ENCODE measurements at places on chromosomes 3 and 15.

DNA sequence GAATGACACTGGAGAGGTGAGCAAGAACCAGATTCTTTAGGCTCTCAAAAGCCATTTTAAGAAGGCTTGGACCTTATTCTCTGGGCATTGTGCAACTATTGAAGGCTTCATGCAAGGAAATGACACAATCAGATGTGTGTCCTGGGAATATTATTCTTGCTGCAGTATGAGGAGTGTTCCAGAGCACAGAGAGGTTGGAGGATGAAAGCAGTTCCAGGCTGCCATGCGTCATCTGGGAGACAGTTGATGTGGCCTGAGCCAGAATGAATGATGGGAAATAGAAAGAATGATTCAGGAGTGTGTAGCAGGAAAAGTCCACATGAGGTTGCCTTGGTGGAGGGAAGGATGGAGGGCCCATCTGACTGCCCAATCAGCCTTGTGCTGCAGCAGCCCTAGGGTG is 123.1 kb downstream of the CHCHD6 start:
- DNase-seq, result no peak

DNA sequence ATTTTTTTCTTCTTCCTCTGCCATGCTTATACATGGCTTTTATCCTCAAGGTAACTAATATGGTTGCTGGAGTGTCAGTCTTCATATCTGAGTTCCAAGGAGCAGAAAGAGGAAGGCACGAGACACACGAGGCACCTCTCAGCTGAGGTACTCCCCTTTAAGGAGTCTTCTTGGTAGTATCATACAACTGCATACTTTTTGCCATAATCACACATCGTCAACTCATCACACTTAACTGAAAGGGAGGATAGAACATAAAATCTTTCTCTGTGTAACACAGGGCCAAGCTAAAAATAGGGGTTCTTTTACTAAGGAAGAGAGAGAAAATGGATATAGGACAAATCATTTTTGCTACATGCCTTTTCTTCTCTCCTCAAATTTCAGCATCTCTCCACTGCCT is 104.2 kb downstream of the OXSM start:
- DNase-seq, result no peak

GRCh38 chr3:183275418-183275817 is 22.4 kb downstream of the B3GNT5 start:
- DNase-seq, result no peak

GRCh38 chr3:38227989-38228388 is 37.6 kb upstream of the SLC22A13 start:
- no peak for DNase-seq

DNA sequence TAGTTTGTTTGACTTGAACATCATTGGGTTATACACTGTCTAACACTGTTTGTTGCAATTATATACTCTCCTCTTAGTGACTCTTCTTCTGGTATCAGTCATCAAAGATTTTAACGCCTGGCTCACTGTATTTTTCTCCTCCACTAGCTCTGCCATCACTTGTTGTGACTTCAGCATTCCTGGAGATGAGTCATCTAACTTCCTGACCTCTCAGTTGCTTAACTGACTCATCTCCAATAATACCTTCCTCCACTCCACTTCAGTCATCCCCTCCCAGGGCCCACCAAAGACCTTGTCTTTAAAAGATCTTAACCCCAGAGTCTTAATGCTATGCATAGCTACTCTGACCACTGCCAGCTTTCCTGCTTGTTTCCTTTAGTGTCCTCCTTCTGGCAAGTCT is 28.6 kb upstream of the CLSTN2 start:
- DNase-seq, result peak; percentile 80

GRCh38 chr15:94125156-94125555 is 106.2 kb upstream of the MCTP2 start:
- no peak for DNase-seq

DNA sequence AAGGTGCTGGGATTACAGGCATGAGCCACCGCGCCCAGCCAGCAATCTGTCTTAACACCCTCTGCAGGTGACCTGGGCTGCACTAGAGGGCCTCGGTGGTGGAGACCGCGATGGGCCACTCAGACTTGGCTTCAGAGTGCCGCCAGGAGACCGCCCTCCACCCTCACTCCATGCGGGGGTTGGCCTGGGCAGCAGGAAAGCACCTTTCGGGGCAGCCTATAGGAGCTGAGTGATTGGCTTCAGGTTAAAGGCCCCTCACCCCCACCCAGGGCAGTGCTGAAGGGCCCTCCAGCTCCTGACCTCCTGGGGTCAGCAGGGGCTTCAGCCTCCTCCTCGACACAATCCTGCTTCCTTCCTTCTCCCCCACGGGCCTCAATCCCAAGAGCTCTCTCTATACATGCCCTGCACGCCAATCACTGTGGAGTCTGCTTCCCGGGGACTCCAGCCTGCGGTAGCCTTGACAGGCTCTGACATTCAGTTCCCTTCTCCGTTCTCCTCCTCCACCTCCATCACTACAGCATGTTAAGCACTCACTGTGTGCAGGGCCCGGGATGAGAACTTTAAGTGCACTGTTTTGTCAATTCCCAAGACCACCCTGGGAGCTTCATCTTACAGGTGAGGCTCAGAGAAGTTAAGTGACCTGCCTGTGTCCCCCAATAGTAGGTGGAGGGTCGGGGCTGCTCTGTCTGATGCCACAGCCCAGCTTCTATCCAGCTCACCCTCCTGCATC is 225.3 kb downstream of the XXYLT1 start:
- no peak for DNase-seq

DNA sequence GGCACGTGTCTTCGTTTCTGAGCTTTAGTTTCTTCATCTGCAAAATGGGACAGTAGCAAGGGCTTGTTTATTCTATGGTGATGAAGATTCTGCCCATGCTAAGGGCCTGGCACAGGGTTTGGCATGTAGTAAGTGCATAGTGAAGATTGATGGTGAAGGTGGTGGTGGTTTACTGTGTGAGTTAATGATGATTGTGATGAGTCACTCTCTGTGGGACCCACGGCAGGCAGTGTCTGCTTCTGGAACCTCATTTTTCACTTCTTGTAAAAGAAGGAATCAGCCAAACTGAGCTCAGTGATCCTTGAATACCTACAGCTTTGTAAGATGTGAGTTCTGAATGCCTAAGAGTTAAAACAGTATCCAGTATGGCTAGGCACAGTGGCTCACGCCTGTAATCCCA is 86.2 kb upstream of the LRTM1 start:
- DNase-seq, result no peak

DNA sequence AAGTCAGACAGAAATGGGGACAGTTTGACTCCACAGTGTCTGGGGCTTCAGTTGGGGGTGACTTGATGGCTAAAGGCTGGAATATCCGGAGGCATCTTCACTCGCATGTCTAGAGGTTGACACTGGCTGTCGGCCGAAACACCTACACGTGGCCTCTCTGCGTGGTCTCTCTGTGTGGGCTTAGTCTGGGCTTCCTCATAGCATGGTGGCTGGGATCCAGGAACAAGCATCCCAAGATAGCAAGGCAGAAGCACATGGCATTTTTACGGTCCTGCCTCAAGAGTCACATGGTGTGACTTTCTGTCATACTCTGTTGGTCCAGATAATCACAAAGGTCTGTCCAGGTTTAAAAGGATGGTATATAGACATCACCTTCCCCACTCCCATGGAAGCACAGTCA is 34.5 kb downstream of the MAGI1 start:
- DNase-seq, result no peak

DNA sequence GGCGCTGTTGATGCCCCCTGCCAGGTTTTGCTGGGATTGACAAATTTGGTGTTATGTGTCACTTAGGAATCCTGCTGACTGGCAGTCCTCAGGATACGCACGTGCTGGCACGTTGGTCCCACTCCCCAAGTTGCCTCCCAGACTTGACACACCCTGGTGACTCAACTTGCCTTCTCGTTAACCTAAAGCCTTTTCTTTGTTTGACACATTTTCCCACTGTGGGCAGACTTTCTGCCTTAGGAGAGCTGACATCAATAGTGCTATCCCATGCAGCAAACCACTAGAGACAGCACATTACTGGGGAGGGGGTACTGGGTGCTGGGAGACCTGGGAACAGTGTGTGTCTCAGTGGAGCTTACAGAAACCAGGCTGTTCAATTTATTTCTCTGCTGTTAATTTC is 104.3 kb downstream of the OXNAD1 start:
- no peak for DNase-seq

- peak; percentile 72 for DNase-seq
These were observed 45.2 kb upstream of the RASA2 start for GRCh38 chr3:141441381-141442364.

DNA sequence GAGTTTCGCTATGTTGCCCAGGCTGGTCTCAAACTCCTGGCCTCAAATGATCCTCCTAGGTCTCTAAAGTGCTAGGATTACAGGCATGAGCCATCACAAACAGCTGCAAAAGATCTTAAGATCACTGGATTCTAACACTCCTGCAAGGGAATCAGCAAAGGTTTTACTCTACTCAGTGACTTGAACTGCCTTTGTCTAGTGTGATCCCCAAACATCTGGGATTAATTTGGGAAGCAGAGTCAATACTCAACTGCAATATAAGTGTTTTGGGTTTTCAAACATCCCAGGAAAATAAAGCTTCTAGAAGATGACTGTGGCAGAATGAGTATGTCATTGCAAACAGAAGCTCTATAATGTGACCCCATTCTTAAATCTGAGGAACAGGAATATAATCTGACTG is 7.2 kb downstream of the SPG21 start:
- DNase-seq, result no peak

DNA sequence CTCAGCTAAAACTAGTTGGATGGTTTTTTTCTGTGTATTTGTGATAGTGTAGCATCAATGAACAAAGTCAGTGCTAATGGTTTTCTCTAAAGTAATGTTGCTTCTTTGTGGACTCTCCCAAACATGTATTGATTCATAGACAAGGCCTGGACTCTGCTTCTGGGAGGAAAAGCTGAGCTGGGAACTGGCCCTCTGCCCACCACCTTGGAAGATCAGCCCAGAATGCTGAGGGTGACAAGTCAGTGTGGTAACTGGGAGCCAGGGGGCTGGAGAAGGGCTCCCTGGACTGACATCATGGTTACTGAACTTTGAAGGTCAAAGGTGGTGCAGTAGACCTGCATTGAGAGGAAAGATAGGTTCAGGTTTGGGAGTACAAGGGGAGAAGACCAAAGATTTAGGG is 3.0 kb downstream of the ARHGAP31 start:
- DNase-seq, result no peak

GRCh38 chr15:95059346-95059905 is 828.1 kb downstream of the MCTP2 start:
- DNase-seq, result no peak

DNA sequence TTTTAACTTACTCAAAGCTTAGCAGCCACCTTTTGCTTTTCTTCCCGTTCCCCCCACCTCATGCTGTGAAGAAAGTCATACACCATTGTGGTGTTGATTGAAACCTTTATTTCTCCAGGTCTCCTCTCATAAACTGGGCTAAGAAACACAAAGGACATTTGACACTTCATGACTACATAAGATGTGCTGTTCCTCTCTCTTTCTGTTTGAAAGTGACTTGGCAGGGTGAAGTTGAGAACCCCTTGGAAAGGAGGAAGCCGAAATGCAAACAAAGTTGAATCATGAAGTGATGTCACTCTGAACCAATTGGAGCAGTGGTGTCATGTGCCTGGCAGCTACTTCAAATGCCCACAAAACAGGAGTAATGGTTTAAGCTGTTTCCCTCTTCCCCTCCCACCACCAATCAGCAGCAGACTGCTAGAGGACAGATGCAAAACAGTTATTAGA is 174.7 kb downstream of the IGF1R start:
- DNase-seq, result peak; percentile 90

GRCh38 chr3:36444909-36445308 is 64.6 kb downstream of the STAC start:
- no peak for DNase-seq

DNA sequence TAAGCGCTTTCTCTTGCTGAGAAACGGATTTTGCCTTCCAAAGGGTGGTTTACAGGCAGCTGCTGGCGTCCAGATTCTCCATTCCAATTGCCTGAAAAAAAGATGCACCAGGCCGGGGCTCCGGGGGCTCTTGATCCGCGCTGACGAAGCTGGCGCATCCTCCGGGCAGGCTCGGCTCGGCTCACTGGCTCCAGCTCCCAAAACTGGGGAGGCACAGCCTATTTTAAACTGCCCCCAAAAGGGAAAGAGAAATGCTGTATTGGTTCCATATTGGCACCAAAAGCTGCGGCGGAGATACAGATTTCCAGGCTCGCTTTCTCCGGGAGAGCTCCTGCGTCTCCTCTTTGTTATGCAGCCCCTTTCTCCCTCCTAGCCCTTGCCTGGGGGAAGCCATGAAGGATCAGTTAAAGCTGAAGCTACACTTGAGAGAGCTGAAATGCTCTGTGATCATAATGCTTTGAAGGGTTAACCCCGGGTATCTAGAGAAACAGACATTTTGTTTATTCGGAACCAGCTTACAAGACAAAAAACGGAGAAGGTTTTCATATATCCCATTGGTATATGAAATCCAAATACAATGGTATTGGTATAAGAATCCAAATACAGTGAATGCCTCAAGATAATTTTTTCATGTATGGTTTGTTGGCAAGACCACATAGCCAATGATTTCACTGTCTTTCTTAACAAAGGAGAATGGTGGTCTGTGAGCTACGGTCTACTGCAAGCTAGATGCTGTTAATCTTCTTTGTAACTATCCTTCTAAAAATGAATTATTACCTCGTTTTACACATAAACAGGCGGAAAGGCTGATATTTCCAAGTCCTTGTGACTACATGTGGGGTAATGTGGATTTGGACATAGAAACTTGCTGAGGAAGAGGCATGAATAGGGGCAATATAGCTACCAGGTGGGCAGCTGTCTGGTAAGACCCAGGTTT is 693 bp downstream of the CD200 start:
- DNase-seq, result peak; percentile 57

DNA sequence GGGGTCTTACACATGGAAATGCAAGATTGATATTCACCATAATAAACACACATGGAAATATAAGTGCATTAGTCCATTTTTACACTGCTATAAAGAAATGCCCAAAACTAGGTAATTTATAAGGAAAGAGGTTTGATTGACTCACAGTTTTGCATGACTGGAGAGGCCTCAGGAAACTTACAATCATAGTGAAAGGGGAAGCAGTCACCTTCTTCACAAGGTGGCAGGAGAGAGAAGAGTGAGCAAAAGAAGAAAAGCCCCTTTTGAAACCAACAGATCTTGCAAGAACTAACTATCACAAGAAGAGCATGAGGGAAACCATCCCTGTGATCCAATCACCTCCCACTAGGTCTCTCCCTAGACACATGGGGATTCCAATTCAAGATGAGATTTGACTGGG is 111.7 kb upstream of the TP63 start:
- DNase-seq, result no peak

- no peak for DNase-seq
These were observed 23.1 kb downstream of the TFG start for GRCh38 chr3:100732435-100732834.

DNA sequence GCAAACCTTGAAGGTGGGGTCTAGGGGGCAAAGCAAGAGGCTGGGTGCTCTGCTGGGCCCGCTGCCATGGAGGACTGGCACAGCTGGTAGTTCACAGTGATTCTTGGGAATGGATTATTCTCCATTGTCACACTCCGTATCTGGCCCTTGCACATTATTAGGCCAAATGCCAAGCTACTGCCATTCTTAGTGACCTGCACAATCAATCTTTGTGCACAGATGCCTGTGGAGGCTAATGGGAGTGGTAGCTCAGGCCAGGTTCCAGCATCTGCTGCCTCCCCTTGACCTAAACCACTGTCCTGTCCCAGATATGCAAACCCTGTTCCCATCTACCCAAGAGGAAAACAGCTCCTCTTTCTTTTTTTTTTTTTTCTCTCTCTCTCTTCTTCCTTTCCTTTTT is 67.5 kb downstream of the TIPARP start:
- DNase-seq, result no peak

GRCh38 chr3:152205097-152205593 is 63.6 kb upstream of the MBNL1 start:
- DNase-seq, result no peak

GRCh38 chr3:126394977-126395321 is 240 bp downstream of the CFAP100 start:
- DNase-seq, result no peak
